ENCODE measurements at places on chromosomes 1 and 21.

DNA sequence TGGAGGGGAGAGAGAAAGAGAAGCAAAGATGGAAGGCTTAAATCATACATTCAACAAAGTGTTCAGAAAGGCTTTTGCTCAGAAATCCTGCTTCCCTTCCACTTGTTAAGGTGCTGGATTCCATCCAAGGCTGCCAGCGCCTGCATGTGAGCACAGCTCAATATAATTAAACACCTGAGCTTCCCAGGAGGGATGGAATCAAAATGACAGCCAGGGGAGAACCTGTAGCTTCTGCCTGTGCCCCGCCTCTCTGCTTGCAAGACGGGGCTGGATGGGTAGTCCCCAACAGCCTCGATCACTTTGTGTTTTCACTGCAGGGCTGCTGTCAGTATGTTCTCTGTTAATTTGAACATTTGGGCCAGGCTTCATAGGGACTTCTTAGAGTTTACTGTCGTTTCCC is 225.7 kb downstream of the KCNH1 start:
- no peak for DNase-seq

GRCh38 chr1:38433084-38433722 is 386.6 kb upstream of the POU3F1 start:
- no peak for DNase-seq

GRCh38 chr1:76928522-76928921 is 61.2 kb downstream of the ST6GALNAC5 start:
- no peak for DNase-seq

DNA sequence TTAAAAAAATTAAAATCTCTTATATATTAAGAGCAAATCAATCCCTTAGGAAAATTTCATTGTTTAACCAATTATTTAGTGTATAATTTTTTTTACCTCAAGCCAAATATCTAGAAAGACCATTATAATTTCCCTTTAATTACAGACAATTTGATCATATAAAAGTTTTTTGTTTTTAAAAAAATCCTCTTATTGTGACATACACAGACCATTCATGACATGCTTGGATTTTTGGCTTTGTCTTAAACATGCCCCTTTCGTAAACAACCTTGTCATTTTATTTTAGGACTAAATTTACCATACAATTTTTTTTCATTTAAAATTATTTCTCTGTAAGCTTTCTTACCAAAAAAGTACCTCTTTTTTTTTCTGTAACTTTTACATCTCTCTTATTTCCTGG is 14.2 kb upstream of the CYP4B1 start:
- no peak for DNase-seq

GRCh38 chr1:230191079-230191804 is 124.2 kb downstream of the GALNT2 start:
- DNase-seq: no peak

DNA sequence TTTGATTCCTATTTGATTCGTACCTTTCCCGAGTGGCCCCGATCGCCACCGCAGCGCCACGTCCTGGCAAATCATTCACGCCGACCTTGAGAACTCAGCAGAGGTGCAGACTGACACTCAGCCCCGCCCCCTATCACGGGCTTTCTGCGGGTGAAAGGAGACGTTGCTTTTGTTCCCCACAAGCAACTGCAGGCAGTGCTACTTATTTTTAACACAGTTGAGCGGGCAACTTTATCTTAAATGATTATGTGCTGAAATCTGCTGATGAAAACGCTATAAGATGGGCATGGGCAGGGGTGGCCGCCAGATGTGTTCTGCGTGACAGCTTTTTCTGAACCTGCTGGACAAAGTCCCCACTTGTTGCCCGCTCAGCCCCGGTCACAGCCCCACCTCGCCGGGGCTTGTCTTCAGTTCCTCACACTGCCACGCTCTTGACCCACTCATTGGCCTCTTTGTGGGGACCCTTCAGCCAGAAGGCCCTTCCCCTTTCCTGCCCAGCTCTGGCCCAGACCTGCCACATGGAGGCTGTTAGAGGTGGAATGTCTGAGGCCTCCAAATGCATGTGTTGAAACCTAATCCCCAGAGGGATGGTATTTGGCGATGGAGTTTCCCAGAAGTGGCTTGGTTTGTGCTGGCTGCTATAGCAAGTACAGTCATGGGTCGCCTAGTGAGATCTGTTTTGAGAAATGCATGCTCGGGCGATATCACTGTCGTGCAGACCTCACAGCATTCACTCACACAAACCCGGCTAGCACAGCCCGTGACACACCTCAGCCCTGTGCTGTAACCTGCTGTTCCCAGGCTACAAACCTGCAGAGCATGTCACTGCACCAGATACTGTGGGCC is 15.7 kb upstream of the PDXK start:
- DNase-seq: peak; percentile 70

DNA sequence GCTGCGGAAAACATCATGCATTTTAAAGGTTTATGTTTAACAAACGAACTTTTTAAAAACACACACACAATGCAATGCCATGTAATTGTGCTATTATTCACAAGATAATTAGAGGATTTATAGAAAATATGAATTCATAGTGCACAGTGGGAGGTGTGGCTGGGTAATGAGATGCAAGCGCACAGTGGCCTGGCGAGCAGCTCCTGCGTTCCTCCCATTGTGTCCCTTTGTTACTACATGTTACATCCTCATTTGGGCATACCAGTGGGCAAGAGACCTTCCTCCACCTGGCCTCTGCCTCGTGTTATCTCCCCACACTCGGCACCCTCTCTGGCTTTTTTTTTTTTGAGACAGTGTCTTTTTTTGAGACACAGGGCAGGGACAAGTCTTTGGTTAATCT is 30.0 kb upstream of the TENT5B start:
- DNase-seq: no peak

DNA sequence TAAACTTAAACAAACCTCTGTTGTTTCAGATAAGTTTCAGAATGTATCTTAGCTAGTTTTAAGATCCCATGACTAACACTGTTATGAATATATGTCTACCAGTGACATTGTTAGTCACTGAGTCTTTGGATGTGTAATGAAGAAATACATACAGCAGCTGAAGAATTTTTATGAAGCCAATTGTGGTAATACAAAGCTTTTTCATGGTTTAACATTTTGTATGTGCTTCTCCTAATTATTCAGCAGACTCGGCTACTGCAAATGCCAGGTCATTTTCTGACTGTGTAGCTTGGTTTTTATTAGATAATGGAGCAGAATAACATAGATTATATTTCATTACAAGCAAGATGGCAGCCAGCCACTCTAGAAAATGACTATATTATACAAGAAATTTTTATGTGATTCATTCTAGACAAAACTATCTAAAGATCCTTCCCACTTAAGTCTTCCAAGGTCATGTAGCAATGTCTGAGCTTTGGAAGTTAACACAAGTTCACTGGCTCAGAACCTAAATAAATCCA is 147.8 kb downstream of the TNFSF18 start:
- DNase-seq: no peak

- DNase-seq: no peak
Measured at GRCh38 chr21:39097335-39097861, 85.9 kb downstream of the PSMG1 start.

- peak; percentile 69 for DNase-seq
Measured at GRCh38 chr1:172638885-172639831, 19.7 kb upstream of the FASLG start.

- no peak for DNase-seq
Measured at GRCh38 chr1:59057211-59057694, 239.6 kb upstream of the FGGY start.

DNA sequence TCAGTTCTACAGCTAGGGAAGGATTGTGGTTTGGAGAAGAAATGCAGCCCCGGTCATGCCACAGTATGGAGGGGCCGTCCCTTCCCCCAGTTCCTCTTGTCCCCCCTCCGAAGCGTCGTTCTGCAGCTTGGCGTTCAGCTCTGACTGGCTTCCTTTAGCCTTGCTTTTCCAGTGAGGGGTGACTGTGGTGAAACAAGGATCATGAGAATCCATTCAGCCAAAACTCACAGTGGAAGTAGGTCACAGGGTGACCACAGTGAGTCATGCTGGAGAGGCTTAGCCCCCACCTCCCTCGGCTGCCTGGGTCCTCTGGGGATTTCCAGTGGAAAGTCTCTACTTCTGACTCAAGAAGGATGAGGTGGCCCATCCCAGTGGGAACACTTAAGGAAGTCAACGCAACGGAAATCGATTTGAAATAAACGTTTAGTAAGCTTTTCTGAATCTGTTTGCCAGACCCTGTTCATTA is 37.3 kb upstream of the COL6A2 start:
- DNase-seq: no peak

DNA sequence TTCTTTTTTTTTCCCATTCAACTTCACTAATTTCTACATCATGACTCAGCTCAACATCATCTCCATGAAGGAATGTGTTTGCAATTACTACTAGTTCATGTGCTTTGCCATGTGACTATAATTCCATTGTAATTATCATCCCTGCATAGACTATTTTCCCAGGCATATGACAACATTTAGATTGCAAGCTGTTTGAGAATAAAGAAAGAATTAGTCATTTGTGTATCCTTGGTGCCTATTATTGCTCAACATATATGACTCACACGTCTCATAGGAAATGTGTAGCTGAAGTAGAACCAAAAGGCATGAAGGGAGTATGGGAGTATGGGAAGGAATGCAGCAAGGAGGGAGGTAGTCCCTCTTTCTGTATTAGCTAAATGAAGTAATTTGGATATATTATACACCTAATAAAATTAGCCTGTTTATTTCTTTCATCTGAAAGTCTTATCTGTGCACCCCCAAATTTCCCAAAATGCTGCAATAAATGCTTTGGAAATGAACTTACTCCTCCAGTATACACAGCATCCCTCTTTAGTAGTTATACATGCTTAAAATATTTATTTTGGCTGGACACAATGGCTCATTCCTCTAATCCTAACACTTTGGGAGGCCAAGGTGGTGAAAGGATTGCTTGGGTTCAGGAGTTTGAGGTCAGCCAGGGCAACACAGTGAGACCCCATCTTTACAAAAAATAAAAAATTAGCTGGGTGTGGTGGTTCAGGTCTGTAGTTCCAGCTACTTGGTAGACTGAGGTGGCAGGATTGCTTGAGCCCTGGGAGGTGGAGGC is 316.9 kb upstream of the ADGRL4 start:
- no peak for DNase-seq

- DNase-seq: no peak
Measured at GRCh38 chr1:212916481-212917133, 33.7 kb upstream of the VASH2 start.

GRCh38 chr21:38494251-38494642 is 4.0 kb downstream of the ERG start:
- DNase-seq: no peak

Data from T-helper 2 cell (primary cell).